Heart right ventricle (tissue), 16 donors: ENCODE measurements at places on chromosomes 16 and 17. TPM values are rescaled to one million over a fixed set of nuclear protein-coding genes. Genes with fewer than 3 reads are reported as not detected.

DNA sequence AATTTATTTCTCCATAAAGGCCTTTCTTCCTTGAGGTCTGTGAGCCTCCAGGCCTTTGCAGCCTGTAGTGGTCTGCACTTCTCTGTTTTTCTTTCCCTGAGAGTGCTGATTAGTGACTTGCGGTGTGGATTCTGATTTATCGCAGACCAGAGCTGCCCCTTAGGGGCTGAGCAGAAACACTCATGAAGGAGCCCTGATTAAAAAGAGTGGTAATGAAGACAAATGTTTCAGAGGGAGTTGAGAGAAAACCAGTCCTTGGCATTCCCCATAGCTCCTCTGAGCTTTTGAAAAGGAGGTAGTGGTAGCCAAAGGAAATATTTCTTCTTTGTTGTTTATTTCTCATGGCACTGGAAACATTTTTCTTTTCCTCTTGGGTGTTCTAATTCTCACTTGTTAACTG lies 268.1 kb upstream of the TBX2 start:
- no peaks in the 10 kb centered on the region for H3K4me1 ChIP-seq
- H3K27me3 ChIP-seq: no peaks in the 10 kb centered on the region
- DNase-seq: no peak

- H3K36me3 ChIP-seq: no peaks in the 10 kb centered on the region
- no peaks in the 10 kb centered on the region for H3K27me3 ChIP-seq
- peaks cover 85% of the 10 kb centered on the region for H3K4me1 ChIP-seq
Measured at GRCh38 chr16:27239906-27240655, 28.5 kb downstream of the NSMCE1 start.

GRCh38 chr17:17186051-17186450 lies 20.1 kb downstream of the PLD6 start:
- DNase-seq: no peak
- H3K27me3 ChIP-seq: no peaks in the 10 kb centered on the region
- H3K36me3 ChIP-seq: no peaks in the 10 kb centered on the region
- no peak overlapping the region for H3K4me3 ChIP-seq
- H3K4me1 ChIP-seq: peaks cover 77% of the 10 kb centered on the region

- H3K36me3 ChIP-seq: no peaks in the 10 kb centered on the region
- DNase-seq: no peak
- no peaks in the 10 kb centered on the region for H3K27me3 ChIP-seq
- H3K27ac ChIP-seq: no peak overlapping the region
- no peaks in the 10 kb centered on the region for H3K4me1 ChIP-seq
- H3K4me3 ChIP-seq: no peak overlapping the region
Measured at GRCh38 chr16:77171745-77172635, 19.0 kb upstream of the MON1B start.

GRCh38 chr17:77640252-77640651 lies 318.3 kb upstream of the TNRC6C start:
- H3K27ac ChIP-seq: no peak overlapping the region
- DNase-seq: no peak
- no peaks in the 10 kb centered on the region for H3K27me3 ChIP-seq
- H3K4me3 ChIP-seq: no peak overlapping the region

The KRT16 gene
- not detected for total RNA-seq
